Activated T-cell treated with anti-CD3 and anti-CD28 coated beads for 24 hours (primary cell): ENCODE measurements at places on chromosomes 3 and 15.
A peak's percentile ranks its signal among the peaks of the same experiment; 100 is the strongest.

- DNase-seq = no peak
These were observed 58.2 kb upstream of the DUT start for GRCh38 chr15:48273049-48273448.

DNA sequence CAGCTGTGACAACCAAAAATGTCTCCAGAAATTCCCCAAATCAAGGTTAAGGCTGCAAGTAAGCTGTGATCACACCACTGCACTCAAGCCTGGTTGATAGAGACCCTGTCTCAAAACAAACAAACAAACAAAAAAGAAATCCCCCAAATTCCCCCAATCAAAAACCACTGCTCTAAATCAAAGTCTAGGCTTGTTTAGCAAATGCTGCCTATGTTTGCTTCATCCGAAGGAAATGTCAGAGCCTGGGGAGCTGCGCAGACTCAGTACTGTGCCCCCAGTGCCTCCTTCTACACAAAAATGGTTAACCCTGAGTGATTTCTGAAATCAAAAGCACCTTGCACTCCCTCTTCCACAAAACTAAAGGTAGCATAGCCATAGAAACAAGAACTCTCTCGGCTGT lies 13.4 kb downstream of the IL17RD start:
- DNase-seq = no peak

- no peak for DNase-seq
These were observed 1.0 kb downstream of the C3orf80 start for GRCh38 chr3:160226026-160226907.

- no peak for DNase-seq
These were observed 8.1 kb downstream of the ISG20 start for GRCh38 chr15:88646951-88647350.

DNA sequence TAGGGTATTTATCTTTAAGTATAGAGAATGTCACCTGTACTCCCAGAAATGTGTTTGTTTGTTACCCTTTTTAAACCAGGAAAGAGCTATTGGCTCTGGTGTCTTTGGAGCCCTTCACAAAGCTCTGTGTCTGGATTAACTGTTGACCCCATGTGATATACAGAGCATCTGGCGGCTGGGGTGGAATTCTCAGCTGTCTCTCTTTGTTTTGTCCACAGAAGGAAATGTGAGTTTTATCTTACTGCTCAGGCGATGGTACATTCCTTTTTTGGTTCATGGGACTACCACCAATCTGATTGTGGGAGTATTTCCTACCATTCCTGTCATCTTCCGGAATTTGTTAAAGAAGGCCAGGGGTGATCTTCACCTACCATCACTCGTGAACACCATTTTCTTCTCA lies 120.3 kb downstream of the AKAP13 start:
- DNase-seq = no peak

DNA sequence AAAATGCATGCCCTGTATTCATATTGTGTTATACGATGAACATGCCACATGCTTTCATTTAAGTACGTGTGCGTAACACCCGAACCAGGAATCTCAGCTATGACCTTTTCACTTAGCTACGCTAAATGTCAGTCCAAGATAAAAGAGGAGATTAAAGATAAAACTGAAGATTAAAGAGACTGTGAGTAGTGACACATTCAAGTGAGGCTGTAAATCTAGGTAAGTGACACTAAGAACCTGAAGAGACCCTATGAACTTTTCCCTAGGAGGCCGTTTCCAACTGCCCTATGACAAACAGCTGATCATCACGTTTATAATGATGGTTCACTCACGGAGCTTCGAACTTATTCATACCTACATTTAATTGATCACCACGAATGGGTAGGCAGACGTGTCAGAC lies 32.2 kb downstream of the TFRC start:
- no peak for DNase-seq

- DNase-seq = no peak
These were observed 950 bp upstream of the CNTN4 start for GRCh38 chr3:2097641-2098191.

- no peak for DNase-seq
These were observed 62.1 kb downstream of the MOBP start for GRCh38 chr3:39529577-39529976.

GRCh38 chr15:35182841-35183479 lies 97.9 kb upstream of the NANOGP8 start:
- no peak for DNase-seq

DNA sequence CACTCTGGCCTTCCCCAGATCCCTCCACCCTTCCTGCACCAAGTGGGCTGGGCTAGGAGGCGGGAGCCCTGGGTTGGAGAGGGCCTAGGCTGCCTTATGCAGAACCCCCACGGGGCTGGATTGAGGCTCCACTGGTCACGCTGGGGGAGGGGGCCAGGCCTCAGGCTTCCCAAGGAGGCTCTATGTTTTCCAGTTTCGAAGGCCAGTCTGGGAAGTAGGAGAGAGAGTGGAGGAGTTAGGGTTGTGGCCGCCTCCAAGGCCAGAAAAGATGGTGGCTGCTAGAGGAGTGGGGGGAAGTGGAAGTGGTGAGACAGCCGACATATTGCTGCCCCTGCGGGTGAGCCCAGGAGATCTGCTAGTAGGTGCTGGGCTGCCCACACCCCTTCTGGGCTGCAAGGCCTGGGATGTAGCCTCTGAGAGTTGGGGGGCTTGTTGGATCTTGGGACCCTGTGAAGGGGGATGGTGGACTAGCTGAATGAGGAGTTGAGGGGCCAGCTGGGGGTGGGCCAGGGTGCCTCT lies 1.2 kb downstream of the GNAI2 start:
- no peak for DNase-seq

- DNase-seq = peak; percentile 34
These were observed 1.3 kb downstream of the PIK3CA start for GRCh38 chr3:179149406-179149867.

- DNase-seq = no peak
These were observed 67.4 kb downstream of the MYLK start for GRCh38 chr3:123816673-123817207.

DNA sequence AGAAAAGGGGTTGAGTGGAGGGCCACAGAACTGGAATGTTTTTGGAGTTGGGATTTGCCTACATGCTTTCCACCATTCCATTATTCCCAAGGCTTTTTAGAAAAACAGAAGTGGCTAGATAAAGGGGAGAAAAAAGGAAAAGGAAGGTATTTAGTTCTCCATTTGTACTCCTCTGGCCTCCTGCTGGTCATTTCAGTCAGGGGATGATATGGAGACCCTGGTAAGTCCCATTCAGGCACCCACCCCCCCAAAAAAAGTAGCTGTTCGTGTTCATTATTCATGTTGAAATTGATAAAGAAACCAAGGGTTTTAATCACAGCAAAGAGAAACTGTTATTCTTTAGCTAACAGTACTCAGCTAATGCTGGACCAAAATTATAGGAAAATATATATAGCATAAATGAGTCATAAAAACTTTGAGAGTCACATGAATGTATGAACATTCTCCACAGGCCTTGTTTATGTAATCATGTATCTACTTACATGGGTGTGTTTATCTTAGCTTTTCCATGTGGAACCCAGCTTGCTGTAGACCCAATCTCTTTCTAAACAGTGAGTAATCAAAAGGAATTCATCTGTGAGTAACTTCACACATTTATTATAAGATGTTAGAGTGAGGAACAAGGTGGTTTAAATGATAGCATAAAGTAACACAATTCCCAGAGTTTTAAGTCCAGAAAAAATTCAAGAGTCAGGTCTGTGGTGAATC lies 167.2 kb downstream of the KCNMB2 start:
- no peak for DNase-seq

- no peak for DNase-seq
These were observed 28.7 kb downstream of the SENP8 start for GRCh38 chr15:72146934-72147333.

DNA sequence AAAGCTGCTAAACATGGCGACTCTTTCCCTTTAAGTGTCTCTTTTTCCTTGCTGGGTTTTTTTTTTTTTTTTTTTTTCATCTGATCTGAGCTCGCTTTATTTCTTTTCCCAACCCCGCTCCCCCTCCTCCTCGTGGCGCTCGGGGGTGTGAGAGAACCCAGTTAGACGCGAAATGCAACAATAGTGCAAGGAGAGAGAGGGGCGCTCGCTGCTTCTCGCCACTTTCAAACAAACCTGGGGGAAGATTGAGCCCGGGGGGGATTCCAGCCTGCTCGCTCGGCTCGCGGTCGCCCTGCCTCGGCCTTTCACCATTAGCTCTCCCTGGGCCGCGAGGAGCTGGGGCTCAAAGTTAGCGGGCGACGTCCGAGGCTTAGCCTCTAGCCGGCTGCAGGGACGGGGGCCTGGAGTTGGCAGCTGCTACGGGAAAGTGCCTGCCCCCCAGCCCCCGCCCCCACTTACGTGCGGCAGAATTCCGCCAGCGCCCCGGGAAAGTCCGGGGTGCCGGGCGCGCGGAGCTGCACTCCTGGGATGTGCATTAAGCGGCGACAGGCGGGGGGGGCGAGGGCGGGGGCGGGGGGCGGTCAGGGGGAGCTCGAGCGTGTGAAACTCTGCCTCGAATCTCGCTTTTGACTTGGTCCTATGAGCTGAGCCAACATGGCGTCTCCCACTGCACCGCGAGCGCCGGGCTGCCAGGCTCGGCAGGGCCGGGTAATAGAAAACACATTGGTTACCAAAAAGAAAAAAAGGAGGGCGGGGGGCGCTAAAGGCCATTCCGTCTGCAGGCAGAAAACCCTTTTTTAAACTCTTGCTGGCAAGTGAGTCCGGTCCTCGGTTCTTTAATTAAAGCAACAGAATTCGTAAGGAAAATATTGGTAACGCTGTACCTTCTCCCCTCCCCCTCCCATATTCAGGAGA lies 10.4 kb downstream of the NR2F2 start:
- no peak for DNase-seq

DNA sequence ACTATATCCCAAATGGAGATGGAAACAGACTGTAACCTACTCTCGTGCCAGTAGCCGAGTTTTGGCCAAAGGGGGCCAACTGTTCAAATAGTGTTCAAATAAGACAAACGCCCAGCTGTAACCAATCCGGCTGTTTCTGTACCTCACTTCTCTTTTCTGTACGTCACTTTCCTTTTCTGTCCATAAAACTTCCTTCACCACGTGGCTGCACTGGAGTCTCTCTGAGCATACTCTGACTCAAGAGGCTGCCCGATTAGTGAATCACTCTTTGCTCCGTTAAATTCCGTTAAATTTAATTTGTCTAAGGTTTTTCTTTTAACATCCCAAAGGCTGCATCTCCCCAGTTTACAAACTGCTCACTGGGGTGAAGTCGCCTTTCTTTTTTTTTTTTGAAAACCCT lies 219.2 kb upstream of the P2RY1 start:
- no peak for DNase-seq

- DNase-seq = peak; percentile 73
These were observed 12.1 kb downstream of the VPS18 start for GRCh38 chr15:40906091-40906990.

- no peak for DNase-seq
These were observed 423.5 kb downstream of the TUSC7 start for GRCh38 chr3:117133066-117133465.

- DNase-seq = no peak
These were observed 4.8 kb upstream of the PHGR1 start for GRCh38 chr15:40345867-40346578.

- no peak for DNase-seq
These were observed 27.6 kb downstream of the CMC1 start for GRCh38 chr3:28268989-28269388.

GRCh38 chr15:43484455-43484854 lies 8.5 kb downstream of the TP53BP1 start:
- DNase-seq = no peak

GRCh38 chr15:71647487-71647808 lies 162.9 kb upstream of the NR2E3 start:
- DNase-seq = no peak

GRCh38 chr15:76235186-76235826 lies 76.0 kb downstream of the ETFA start:
- DNase-seq = no peak

GRCh38 chr15:57090496-57090859 lies 172.0 kb downstream of the TCF12 start:
- no peak for DNase-seq

DNA sequence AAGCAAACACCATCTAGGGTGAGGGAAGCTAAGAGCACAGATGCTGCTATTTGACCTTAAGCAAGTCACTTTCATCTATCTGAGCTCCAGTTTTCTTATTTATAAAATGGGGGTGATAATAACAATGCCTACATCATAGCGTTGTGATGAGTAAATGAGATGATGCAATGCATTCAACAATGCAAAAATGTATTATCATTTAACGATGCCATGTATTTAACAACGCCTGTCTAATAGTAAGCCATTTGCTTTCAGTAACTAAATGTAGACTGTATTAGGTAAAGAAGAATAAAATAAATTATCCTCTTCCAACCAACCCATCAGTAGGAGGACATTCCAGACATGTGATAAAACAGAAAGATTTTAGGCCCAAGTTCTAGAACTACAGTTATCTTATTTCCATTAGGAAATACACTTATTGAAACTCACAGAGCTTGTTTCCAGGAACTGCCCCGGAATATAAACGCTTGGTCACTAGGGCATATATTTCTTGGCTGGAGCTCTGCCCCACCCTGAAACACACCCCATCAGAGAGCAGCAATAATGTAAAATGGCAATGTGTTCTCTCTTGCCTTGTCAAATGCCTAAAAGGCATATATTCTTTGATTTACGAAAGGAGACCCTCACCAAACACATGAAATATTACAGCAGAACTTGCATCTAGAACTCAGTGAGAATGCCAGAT lies 128.3 kb downstream of the LIPC start:
- DNase-seq = no peak

- DNase-seq = no peak
These were observed 74.7 kb downstream of the FBN1 start for GRCh38 chr15:48570822-48571221.

DNA sequence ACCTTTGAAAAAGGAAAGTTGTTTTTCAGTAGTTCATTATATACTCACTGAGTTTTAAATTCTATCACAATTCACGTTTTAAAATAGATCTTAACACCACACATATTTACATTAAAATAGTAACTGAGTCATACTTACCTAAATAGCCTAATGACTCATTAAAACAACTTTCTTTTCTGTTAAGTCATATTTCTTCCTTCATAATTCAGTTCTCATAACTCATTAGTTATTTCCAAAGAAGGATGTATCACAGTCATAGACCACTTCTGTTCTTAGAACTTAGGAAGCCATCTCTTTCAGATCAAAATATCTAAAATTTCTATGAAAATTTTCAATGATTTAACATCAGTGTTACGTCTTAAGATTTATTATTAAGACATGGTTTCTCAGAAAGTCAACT lies 885.9 kb downstream of the FHIT start:
- no peak for DNase-seq

- DNase-seq = no peak
These were observed 59.1 kb downstream of the TRIM42 start for GRCh38 chr3:140736863-140737460.

- DNase-seq = no peak
These were observed 258.9 kb upstream of the MEIS2 start for GRCh38 chr15:37359101-37359892.

GRCh38 chr3:194879991-194880939 lies 194.6 kb downstream of the FAM43A start:
- no peak for DNase-seq
